ENCODE measurements at places on chromosomes 11 and 22.

- peak; percentile 48 for DNase-seq
Measured at GRCh38 chr11:8593935-8594909, at the start of gene STK33. Gene STK33, minus strand, starts transcription at chr11:8594228. Its CDS starts 119,323 bp downstream, at chr11:8474905.

GRCh38 chr11:18288911-18289310 is 22.8 kb downstream of the SAA1 start:
- no peak for DNase-seq

DNA sequence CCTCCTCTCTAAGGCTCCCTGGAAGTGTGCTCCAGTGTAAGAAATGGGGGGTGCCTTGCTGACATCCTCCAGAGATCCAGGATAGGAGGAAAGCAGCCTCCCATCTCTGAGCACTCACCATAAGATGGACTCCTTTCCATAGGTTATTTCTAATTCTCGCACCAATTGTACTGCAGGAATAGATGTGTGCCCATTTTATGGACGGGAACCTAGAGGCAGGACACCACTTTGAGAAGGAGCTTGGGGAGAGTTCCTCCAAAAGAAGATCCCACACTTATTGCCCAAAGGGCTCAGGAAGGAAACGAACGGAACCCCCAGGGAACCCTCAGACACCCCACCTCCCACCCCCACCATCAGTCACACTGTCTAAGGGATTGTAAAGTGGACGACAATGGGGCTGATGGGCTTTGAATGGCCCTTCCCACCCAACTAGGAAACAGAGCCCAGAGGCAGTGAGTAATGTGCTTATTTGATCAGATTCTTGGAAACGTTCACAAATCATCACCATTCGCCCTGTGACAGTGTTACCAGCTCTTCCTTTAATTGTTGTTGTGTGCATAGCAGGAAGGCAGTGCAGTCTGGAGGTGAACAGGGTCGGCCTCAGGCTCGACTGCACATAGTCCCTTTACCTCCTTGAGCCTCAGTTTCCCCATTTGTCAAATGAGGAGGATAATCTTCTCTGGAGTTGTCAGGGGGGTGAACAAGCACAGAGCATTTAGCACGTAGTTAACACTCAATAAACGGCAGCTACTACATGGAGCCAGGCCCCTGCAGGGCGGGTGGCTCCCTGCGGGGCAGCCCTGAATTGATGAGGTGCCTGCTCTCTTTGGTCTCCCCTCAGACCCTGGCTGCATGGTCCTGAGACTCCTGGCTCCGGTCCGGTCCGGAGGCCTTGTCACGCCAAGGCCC is 8.4 kb upstream of the MN1 start:
- no peak for DNase-seq

DNA sequence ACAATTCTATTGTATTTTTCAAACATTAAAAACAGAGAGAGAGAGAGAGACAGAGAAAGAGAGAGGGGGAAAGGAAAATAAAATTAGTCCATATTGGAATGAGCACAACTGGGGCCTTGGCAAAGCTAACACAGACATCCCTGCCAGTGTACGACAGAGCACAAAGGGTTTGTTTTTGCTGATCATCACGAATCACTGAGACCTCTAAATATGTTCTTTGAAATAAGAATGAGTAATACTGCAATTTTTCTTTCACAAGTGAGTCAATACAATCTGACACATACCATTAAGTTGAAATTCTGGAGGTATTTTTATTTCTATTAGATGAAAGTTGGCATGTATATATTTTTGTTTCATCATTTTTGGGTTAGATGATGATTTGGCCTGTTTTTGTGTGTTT is 27.0 kb upstream of the LRRC4C start:
- no peak for DNase-seq

- DNase-seq: no peak
Measured at GRCh38 chr11:128284634-128285033, 302.7 kb downstream of the ETS1 start.

DNA sequence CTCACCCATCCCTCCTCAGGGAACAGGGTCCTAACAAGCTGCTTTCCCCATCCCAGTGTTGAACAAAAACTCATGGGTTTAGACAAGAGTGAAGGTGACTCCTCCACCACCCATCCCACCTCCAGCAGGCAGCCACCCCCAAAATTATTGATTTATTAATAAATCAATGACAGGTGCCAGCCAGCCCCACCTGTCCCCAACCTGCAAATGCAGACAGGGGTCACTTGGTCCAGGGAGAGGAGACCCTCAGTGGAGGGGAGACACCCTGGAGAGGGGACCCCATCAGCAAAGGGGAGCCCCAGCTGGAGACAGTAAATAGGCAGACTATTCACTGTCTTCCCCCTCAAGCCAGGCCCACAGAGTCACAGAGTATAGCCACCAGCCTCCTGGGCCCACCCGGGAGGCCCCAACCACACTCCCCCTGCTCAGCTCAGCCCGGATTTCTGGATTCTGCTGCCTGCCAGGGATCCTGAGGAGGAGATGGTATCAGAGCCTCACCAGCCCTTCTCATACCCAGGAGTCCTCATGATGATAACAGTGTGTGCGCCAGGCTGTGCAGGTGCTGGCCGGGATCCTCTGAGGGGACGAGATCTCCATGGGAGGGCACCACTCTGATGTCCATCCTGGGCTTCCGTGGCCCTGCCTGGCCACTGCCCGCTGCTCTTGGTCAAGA is 8.8 kb upstream of the CD81 start:
- no peak for DNase-seq

GRCh38 chr11:111354601-111354891 is 24.5 kb downstream of the POU2AF1 start:
- DNase-seq: no peak

DNA sequence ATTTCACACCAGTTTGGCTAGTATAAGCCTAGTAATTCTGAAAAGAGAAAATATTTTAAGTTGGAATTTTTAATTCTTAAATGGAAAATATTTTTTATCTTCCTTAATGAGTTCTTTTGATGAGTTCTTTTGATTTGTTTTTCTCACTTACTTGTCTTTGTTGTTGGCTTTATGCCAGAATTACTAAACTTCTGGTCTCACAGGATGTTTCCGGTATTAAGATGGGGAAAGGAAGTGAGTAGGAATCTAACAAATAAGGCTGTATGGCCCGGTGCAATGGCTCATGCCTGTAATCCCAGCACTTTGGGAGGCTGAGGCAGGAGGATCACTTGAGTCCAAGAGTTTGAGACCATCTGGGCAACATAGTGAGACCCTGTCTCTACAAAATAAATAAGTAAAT is 106.4 kb downstream of the ARHGAP42 start:
- no peak for DNase-seq

DNA sequence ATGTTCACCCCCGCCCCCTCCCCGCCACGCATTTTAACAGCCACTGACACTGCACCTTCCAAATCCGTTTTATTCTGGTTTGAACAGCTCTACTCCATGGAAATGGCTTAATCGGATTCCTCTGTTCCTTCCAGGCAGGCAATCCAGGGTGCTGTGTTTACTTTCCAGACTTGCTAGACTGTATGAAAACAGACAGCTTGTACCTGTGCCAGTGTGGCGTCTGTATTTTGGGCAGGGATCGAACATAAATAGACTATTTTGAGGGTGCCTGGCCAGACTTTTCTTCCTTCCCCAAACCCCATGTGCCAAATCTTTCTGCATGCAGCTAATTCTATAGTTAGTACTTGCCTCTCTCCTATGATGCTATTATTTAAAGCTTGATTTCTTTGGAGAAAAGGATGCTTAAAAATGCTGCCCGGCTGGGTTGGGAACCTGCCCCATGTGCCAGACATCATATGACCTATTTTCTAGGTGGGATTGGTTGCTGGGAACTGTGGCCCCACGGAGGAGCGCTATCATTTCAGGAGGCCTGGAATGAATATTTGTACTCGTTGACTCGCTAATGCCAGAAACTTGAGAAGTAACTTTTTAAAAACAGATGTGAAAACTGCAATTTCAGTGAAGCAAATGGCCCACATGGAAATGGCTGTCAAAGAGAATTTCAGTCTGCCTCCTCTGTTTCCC is 814.8 kb downstream of the BRD1 start:
- DNase-seq: no peak

- DNase-seq: no peak
Measured at GRCh38 chr11:56890584-56891305, 98.0 kb upstream of the OR5AK2 start.

- no peak for DNase-seq
Measured at GRCh38 chr22:19708321-19709011, 5.8 kb upstream of the SEPTIN5 start.

DNA sequence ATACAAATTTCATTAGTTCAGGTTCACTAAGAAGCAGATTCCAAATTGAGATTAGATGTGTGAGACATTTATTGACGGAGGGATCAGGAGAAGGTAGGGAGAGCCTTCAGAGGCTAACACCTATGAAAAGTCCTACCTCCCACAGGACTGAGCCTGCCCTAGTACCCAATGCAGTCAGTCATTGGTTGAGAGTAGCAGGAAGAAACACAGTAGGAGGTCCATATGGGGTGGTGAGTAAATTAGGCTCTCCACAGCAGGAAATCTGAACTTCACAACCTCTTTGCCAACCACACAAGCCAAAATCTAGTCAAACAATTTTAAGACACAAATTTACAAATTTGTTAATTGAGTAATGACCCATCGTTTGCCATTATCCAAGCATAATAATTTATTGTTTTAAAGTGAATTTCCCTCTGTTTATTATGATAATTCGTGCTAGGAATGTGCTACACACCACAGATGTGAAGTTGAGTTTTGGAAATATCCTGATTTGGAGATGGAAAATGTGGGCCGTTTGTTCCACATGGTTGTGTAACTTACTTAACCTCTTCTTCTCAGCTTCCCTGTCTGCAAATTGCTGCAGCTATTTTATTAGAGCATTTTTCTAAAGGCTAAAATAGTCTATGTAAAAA is 542.1 kb downstream of the ETS1 start:
- DNase-seq: no peak

- no peak for DNase-seq
Measured at GRCh38 chr22:50338860-50339462, 4.2 kb upstream of the PPP6R2 start.

DNA sequence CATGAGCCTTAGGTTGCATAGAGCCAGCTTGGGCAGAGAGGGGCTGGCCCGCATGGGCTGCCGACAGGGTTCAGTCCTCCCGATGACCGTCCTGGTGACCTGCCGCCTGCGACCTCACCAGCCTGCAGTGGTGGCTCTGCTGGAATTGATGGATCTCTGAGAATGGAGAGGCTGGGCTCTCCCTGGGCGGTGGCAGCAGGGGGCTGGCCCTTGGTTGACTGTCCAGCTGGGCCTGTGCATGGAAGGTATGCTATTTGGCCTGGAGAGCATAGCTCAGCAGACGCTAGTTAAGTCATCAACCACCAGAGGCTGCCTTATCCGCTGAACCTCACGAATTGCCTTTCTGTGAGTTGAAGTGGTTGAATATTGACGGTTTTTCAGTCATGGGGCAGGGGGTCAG is 19.7 kb downstream of the GRAMD4 start:
- DNase-seq: no peak

DNA sequence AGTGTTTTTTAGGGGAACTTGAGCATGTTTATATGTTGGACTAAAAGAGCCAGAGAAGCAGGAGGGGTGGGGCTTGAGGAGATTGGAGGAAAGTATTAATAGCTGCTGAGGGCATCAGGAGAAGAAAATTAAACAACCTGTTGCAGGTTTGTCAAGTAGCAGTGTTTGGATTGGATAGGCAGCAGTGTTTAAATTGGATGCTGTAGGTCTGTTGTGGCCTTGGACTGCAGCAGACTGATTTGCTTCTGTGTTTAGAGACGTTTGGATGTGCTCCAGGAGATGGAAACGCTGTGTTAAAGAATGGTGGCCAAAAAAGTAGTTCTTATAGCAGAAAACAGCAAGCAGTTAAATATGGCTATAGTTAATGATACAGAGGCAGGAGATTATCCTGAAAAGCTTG is 5.7 kb downstream of the EIF3L start:
- DNase-seq: no peak

- no peak for DNase-seq
Measured at GRCh38 chr11:36411202-36411640, 98.9 kb downstream of the TRAF6 start.

GRCh38 chr22:19061471-19062138 is 60.6 kb downstream of the DGCR2 start:
- no peak for DNase-seq

GRCh38 chr22:47836957-47837356 is 1074.5 kb downstream of the TBC1D22A start:
- no peak for DNase-seq

- no peak for DNase-seq
Measured at GRCh38 chr11:19244621-19245020, 3.9 kb upstream of the E2F8 start.

- DNase-seq: no peak
Measured at GRCh38 chr11:15396778-15397177, 282.1 kb downstream of the INSC start.
